ENCODE measurements at places on chromosomes 4 and X.
A peak's percentile ranks its signal among the peaks of the same experiment; 100 is the strongest.

DNA sequence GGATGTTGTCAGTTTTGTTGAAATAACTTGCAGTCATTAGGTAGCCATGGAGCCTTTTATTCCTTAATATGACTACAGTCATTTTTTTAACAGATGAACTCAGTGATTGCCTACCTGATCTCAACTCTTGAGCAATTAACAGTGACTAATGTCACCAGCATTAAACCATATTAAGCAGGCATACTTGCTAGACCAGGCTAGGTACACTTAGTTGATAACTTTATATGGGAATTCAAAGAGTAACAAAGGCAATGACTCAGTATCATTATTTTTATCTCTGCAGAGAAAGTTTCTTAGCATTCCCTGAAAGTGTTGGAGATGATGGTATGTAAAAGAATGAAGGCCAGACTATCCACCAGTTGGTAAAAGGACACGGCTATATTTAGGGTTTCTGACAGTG lies at the start of gene C4orf54:
Gene C4orf54, minus strand, starts transcription at position 31 of the 400 bp plus-strand sequence. CDS start 3,180 bp downstream, outside the sequence.
- no peak for DNase-seq

GRCh38 chr4:40409835-40410234 lies 74.7 kb downstream of the CHRNA9 start:
- no peak for DNase-seq

DNA sequence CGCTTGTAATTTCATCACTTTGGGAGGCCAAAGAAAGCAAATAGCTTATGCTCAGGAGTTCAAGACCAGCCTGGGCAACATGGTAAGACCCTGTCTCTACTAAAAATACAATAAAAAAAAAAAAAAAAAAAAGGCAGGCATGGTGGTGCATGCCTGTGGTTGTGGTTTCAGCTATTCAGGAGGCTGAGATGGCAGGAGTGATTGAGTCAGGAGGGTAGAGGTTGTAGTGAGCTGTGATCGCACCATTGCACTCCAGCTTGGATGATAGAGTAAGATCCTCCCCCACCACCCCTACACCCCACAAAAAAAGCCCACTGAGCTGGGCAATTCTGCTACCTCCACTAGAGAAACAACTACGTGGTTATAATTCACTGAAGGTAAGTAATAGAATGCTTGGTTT lies 118.8 kb upstream of the PCDH18 start:
- no peak for DNase-seq

GRCh38 chrX:153636716-153637115 lies 10.3 kb upstream of the DUSP9 start:
- no peak for DNase-seq

DNA sequence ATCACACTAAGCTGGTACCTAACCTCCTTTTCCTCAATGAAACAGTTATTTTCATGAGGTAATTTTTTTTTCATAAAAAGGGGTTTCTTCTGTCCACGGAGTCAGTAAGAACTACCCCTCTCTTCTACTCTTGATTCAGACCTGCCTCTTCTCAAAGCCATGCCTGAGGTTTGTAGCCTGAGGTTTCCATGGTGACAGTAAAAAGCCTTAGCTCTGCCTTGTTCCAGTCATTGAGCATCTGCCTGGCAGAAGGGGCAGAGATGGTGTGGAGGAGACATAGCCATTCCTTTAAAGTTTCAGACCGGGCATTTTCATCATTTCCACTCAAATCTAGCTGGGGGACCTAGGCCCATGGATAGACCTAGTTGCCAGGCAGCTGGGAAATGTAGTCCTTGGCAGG lies 135.5 kb downstream of the REPS2 start:
- no peak for DNase-seq

- DNase-seq: no peak
These were observed 763 bp downstream of the CASK start for GRCh38 chrX:41922431-41923151.

GRCh38 chr4:85747882-85748491 lies 273.0 kb downstream of the ARHGAP24 start:
- DNase-seq: peak; percentile 39

GRCh38 chr4:135269125-135269890 lies 1067.7 kb upstream of the PABPC4L start:
- DNase-seq: no peak

DNA sequence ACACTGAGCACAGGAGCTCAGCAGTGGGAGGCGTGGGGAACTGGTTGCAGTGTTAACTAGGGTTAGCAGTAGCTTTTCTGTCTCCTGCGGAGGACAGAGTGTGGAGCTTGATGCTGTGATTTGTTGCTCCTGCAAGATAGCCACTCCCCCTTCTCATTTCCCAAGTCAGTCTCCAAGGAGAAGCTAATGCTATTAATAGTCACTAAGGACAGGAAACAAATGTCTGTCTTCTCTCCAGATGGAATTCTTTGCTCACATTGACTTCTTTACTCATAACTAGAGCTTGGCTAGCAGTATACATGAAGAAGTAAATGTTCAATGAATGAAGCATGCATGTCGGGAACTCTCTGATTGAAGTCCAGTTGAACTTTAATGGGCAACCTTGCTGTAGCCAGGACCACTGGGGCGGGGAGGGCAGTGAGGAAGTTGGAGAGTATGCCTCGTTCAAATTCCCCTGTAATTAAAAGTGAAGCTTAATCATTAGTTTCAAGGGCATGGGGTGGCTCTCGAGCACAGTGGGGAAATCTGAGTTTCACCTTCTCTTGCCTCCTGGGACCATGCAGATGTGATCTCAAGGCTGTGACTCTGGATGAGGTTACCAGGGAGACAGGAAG lies 156.6 kb upstream of the SCML1 start:
- DNase-seq: no peak

DNA sequence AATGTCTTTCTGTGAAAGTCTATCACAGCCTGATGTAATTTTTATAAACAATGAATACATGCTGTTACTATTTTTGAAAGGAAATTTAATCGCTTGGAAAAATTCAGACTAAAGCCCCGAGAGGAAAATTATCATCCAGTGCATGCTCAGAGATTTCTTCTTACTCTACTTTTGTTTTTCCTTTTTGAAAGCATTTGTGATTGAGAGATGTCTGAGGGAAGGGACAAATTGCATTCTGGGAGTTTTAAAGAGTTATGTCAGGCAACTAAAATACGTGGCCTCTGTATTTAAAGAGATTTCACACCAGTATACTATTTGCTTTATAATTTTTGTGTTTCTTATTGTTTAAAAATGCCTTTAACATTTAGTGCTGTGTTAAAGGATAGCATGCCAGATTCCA lies 1.4 kb upstream of the ZFX start:
- no peak for DNase-seq

Data from CMK (cell line).